Fibroblast of villous mesenchyme (primary cell): ENCODE measurements at places on chromosomes 1 and 21. TPM values are rescaled to one million over a fixed set of nuclear protein-coding genes. Genes with fewer than 3 reads are reported as not detected.

DNA sequence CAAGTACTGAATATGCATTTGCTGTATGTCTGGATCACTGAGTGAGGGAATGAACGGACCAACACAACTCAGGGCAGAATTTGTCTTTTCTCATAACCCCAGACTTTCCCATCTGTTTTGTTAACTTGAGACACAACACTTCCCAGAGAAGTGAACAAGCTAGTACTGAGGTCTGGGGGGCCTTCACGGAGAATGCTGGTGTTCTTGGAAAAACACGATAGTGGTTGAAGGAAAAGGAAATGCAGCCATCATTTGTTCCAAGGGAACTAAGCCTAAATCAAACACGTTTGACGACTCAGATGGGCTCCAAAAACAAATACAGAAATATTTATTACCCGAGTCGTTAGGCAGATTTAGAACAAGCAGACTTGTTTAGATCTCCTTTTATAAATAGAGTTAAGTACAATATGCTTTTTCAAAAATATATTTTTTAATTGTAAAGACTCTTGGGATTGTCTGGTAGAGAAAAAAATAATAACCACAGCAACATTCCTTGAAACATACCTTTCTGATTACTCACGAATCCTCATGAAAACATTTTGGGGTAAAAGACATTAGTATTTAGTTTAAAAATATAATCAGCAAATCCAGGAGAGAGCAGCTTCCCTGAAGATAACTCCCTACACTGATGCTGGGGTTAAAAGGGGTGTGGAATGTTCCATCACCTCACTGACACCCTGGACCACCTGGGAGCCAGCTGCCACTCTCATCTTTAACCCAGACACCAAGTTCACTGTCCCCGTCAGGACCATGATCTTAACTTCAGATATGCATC, 427.7 kb upstream of the RUNX1 start:
- DNase-seq, result peak; percentile 77

GRCh38 chr1:54835970-54836369, 34.8 kb upstream of the TTC22 start:
- DNase-seq, result no peak

The MAD2L2 gene
- total RNA-seq, result 30.7 and 43.8 TPM in 2 replicates

- DNase-seq, result no peak
Measured at GRCh38 chr1:100246738-100247137, 2.9 kb downstream of the DBT start.

DNA sequence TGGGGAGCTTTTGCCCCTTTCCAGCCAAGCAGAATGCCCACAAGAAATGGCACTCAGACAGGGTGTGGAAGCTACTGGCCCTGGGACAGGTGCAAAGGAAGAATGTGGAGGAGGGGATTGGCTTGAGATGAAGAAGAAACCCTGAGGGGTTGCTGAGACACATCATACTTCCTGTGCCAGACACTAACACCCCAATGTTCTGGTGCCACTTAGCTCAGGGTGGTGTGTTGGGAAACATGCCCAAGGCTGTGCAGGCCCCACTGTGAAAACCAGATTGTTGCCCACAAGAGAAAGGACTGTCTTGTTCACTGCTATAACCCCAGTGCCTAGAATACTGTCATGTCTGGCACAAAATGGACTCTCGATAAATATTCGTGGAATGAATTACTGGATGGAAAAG, 9.9 kb upstream of the PAQR6 start:
- no peak for DNase-seq
